ENCODE measurements at places on chromosomes 16 and 17.

DNA sequence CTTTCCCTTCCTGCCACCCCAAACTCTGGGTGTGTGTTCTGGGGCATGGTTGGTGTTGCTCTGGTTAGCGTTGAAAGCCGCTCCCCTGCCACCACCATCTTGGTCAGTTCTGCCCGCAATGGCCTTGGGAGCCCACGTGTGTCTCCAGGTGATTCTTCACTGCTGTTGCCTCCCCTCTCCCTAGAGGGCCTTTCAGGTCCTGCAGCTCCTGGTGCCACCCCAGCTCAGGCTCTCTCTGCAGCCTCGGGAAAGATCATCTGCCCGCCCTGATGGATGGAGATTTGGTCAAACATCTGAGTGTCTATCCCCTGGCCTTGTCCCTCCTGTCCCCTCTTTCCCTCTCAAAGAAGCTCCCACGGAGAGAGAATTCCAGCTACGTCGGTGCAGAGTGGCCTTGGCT lies 241.3 kb downstream of the RBFOX3 start:
- no peak for DNase-seq

DNA sequence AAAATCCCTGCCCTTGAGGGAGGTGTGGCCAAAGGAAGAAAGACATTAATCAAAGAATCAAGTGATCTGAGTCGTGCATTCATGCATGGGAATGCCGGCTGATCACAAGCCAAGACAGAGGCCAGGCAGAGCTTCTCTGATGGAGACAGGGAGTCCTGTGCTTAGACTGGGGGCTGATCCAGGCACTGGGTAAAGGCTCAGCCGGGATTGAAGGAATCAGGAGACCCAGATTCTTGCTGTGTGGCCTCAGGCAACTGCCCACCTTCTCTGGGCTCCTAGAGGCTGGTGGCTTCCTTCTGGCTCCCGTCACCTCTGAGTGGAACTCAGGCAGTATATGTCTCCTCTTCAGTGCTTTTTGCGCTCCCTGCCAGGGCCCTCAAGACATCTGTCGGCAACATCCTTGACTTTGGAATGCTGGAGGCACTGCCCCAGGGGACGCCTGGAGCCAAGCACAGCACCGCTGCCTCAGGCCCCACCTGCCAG lies 17.7 kb downstream of the RAI1 start:
- DNase-seq: no peak

GRCh38 chr16:84323606-84324005 lies 28.9 kb downstream of the WFDC1 start:
- no peak for DNase-seq

GRCh38 chr16:65410801-65411200 lies 288.9 kb upstream of the CDH11 start:
- no peak for DNase-seq

- no peak for DNase-seq
Measured at GRCh38 chr17:35080536-35080935, 17.0 kb upstream of the RFFL start.

DNA sequence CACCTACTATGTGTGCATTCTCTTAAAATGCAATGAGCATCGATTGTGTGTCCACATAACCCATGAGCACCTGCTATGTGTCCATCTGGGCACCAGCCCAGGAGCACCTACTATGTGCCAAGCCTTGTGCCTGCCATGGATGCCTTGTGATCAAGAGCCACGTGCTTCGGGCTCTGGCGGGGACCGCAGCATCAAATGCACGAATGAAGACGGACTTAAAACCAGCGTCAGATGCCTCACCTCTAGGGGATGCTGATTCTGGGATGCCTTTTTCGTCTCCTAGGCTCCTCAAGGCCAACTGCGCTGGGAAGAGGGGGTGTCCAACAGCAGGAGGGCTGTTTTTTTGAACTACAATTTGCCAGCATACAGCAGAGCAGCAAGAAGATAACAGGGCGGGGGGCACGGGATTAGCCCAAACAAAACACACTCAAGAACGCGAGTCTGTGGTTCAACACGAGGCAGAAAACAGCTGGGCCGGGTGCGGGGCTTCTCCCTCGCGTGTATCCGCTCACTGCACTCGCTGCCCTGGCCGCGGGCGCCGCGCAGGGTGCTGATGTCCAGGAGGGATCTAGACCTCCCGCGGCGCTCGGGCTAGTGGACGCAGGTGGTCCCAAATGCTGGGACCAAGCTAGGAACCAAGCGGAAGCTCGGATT lies 1.2 kb upstream of the GLIS2 start:
- peak; percentile 39 for DNase-seq

GRCh38 chr17:43169561-43170139 lies 1.4 kb upstream of the NBR1 start:
- DNase-seq: no peak

DNA sequence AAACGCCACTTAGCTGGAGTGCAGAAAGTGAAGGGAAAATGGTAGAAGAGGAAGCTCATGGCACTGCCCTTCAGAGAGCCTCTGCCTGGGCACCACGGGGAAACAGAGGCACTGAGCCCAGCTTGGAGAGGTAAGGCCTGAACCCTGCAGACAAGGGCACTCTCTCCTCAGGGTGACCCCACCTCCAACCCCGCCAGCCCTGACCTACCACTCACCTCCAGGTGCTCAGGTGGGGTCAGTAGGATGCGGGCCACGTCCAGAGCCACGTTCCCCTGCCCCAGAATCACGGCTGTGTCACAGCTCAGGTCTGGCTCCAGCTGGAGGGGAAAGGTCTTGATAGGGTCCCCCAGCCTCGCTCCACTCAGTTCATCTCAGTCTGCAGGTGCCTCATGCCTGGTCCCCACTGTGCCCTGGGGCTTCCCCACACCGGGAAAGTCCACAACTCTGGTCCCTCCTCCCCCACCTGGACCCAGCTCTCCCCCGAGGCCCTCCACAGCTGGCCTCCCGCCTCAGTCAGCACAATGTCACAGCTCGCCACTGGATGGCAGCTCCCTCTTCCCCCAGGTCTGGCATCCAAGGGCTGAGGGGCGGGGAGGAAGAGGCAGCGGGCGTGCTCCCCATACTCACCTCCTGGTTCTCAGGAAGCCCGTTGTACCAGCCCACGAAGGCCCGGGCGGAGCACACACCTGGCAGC lies 6.0 kb upstream of the GRIN2C start:
- no peak for DNase-seq

GRCh38 chr16:57536306-57537193 lies at the start of gene CCDC102A:
TSS of gene CCDC102A (minus strand) at chr16:57536571. CDS start at chr16:57529177, 7,394 bp downstream.
- peak; percentile 59 for DNase-seq

- no peak for DNase-seq
Measured at GRCh38 chr16:66858740-66859396, 14.7 kb downstream of the CA7 start.

DNA sequence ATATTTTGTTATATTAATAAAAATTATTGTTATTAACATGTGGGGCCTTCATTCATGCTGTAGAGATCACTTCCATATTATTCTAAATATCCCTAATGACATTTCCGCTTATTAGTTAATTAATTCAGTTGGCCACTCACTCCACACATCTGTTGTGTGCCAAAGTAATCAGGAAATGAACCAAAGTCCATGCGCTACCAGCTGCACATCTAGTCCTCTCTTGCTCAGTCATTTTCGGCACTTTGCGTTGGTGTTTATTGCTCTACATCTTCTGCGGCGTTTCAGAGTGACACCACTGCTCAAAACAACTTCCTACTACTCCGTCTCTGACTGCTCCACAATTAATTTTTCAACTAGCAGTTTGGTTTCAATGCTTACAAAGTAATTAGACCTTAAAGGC lies 101.4 kb upstream of the ZFHX3 start:
- DNase-seq: no peak

GRCh38 chr17:71071837-71072236 lies 902.5 kb downstream of the KCNJ2 start:
- DNase-seq: no peak

DNA sequence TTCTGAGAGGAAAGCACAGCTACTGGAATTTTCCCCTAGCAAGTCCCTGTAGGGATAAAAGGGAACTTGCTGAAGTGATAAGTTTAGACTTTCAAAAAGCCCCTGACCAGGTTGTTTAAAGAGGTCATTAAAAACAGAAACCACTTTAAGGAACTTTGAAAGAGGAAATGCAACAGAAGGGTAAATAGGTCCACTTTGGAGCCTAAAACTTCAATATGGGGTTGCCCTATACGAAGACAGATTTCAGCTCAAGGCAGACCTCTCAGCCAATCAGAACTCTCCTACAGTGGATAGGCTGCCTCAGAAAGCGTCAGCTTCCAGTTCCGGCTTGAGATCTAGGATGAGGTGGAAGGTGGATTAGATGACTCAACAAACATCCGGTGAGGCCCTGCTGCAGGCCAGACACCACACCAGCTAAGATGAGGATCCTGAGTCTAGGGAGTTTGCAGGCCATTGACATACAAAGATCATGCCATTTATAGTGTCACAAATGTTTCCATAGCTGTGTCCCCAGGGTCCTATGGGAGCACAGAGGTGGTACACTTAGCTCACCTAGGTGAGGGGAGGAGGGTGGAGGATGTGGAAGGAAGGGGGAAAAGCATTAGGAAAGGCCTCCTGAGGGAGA lies 7.9 kb upstream of the MFSD6L start:
- DNase-seq: no peak

DNA sequence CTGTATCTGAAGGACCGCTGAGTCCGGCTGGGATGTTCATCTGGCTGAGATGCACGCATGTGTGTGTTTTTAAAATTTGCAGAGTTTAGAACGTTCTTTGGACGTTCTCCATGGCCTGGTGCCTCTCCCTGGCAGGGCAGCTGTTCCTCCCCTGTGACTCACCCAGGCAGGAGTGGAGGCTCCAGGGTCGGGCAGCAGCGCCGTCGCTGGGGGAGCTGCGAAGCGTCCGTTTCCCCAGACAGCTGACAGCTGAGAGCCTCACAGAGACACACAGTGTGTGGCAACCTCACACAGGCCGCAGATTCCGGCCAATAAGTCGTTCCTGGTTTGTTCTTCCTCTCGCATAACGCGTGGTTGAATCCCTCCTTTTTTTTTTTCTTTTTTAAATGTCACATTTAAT lies 80.6 kb downstream of the OR1D5 start:
- DNase-seq: no peak

DNA sequence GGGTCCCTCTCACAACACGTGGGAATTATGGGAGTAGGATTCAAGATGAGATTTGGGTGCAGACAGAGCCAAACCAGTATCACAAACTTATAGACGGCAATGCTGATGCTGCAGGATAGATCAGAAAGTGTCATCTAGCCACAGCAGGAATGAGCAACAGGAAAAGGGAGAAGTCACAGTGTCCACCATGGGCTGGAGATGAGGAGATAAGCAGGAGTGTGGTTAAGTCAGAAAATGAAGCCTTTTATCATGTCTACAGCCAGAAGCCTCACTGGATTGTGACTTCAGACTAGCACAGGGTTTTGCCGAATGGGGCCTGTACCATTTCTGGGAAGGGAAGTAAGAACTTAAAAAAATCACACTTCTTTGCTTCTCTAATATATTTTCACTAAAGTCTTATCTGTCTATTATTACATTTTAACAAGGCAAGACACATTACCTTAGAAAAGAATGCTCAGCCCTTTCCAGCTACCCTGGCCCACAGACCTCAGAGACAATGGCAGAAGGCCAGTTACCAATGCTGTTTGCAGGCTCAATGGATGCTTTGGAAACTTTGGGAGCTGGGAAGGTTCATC lies 490.2 kb upstream of the SALL1 start:
- no peak for DNase-seq

DNA sequence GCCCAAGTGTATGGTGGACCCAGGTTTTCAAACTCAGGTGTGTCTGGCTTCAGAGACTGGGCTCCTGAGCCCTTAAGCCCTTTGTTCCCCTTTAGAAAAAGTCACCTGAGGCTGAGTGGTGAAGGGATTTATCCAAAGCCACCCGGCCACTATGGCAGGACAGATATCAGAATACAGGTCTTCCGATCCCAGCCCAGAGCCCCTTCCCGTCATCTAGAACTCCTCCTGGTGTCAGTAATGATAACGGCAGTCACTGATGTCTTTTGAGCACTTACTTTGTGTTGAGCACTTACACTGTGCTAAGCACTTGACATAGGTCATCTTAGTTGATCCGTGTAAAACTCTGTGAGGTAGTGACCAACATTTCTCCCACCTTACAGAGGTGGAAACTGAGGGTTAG lies 16.6 kb downstream of the NOD2 start:
- no peak for DNase-seq

GRCh38 chr16:2757344-2757743 lies 4.9 kb downstream of the SRRM2 start:
- DNase-seq: no peak

- no peak for DNase-seq
Measured at GRCh38 chr17:50547736-50548083, 736 bp downstream of the SPATA20 start.

GRCh38 chr17:80445726-80446110 lies 30.7 kb downstream of the NPTX1 start:
- DNase-seq: no peak

- no peak for DNase-seq
Measured at GRCh38 chr17:78910497-78911284, 7.7 kb upstream of the CEP295NL start.

DNA sequence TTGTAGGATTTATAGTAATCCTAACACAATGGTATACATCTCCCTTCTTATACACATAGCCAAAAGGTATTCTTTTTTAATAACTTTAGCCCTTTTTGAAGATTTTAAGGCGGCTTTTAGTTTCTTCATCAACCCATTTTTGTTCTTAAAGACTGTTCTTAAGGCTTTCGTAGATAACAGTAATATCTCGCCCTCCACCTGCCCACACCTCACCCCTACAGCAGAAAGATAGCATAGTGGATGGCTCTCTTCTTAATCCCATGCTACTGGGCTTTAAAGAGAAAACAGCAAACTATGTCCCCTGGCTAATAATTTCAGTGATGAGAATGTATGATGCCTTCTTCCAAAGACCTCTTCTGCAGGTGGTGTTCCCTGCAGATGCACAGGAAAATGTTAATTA lies 8.6 kb downstream of the IGSF6 start:
- DNase-seq: no peak

GRCh38 chr16:87339086-87339723 lies 22.0 kb upstream of the C16orf95 start:
- no peak for DNase-seq

DNA sequence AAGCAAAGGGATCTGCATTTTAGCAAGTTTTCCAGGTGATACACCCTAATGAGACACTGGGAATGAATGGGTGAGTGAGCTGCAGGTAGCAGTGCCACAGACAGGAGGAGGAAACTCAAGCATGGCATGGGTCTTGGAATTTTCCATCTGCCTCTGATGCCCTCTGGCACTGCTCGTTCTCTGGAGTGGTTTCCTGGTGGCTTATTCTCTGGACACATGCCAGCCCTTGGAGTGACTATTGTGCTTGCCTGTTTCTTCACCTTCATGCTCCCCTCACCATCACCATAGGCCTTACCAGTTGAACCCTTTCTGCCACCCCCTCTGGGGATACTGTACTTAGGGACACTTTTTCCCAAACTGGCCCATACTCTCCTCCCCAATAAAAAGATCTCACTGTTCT lies 1.6 kb downstream of the COASY start:
- no peak for DNase-seq

DNA sequence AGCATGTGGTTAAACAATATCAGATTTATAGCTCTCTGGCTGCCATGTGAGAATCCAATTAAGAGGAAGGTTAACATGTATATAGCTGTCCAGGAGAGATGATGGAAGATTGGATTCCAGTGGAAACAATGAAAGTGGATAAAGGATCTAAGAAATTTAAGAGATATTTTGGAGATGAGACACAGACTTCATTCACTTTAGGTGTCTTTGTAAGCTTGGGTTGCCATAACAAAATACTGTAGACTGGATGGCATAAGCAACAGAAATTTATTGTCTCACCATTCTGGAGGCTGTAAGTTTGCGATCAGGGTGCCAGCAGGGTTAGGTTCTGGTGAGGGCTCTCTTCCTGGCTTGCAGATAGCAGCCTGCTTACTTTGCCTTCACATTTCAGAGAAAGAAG lies 155.9 kb upstream of the MYOCD start:
- DNase-seq: no peak

Measured in CD4-positive, alpha-beta T cell treated with Interleukin-6 for 4 hours (primary cell).